Substantia nigra (tissue), 51 donors: ENCODE measurements at places on chromosomes 7 and 10.

GRCh38 chr10:87918254-87918859 lies 54.9 kb downstream of the PTEN start:
- no peak for DNase-seq

- DNase-seq: peak; percentile 0
Observed at GRCh38 chr10:27998178-27998953, 513 bp downstream of the ODAD2 start.

DNA sequence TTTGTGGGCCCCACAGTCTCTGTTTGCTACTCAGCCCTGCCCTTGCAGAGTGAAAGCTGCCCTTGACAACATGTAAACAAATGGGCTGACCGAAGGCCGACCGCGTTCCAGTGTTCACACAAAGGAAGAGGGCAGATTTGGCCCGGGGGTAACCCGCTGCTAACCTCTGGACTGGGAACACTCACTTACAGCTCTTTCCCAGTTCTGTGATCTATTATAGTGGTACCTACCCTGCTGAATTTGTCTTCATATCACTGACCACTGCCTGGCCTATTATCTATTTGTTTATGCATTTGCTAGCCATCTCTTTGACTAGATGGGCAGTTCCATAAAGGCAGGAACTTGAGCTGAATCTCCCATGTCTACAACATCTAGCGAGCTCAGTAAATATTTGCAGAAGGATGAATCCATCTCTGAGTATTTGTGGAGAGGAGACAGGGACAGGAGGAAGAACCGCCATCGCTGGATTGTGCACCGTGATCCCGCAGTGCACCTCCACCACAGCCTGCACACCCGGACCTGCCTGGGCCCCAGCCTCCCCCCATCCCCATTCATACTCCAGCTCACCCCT lies 15.2 kb downstream of the SLC29A3 start:
- DNase-seq: no peak

DNA sequence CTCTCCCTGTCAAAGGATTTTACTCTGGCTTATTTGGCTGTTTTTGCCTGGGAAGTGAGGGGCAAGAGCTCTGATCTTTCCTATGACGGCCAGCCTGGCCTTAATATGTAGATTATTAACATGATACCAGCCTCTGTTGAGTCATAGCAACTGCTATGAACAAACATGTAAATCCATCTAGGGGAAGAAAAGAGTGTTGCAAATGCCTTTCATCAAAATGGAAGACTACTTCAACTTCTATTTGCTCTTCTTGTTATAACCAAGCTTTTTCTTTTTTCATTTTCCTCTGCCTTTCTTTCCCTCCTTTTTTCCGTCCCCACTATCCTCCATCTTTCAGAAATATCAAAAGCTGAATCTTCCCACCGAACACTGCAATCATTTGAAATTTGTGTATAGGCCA lies 46.6 kb downstream of the BTRC start:
- no peak for DNase-seq

GRCh38 chr7:119936836-119937235 lies 336.1 kb upstream of the KCND2 start:
- DNase-seq: no peak

DNA sequence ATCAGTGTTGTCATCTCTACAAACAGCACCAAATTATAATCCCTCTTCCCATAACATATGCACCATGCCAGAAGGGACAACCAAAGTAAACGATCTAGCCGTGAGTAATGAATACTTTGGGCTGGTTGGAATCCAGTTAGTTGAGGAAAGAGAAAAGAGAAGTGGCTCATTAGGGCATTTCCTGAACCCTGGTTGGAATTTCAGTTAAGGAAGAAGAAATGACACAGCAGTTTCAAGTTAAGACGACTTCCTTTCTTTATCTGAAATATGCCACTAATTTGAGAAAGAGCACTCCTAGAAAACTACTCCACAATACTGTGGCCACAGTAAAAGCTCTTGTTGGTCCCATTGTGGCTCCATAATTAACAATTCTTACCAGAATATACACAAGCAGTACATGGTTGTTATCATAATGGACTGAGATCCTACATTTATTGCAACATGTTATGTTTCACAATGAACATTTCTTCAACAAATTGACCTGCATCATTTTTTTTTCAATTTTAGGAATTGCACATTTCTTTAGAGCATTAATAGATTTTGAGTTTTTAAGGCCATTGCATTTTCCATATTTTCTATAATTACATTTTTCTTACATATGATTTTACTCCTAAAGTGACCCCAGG lies at the start of gene TFEC:
Gene TFEC (minus strand): TSS at position 113 of the 626 bp plus-strand sequence. CDS start 46,322 bp downstream, outside the sequence.
- no peak for DNase-seq

DNA sequence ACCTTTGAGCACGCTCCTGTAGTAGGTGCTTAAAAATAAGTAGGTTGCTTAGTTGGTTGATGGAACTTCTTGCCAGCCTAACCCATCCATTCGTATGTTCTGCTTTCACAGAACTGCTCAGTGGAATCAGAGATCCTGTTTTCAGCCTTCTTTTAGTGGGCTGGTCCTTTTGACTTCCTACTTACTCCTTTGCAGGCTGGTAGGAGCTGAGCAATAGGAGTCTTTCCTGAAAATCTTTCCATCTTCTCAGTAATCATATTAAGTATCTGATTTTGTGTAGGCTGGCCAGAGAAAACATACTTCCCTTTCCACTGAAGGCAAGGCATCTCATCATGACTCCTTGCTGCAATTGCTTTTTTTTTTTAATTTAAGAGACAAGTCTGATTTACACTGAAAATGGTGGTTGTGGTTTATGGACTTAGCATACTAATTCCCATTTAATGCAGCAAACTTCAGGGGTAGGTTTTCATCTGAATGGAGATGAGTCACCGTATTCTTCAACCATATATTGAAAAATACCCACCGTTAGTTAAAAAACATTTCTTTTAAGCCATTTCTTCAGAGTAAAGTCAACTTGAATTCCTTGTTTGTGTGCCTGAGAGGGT lies 208.0 kb downstream of the ZNF365 start:
- DNase-seq: no peak

GRCh38 chr7:22120391-22121053 lies 174.8 kb upstream of the CDCA7L start:
- DNase-seq: no peak

DNA sequence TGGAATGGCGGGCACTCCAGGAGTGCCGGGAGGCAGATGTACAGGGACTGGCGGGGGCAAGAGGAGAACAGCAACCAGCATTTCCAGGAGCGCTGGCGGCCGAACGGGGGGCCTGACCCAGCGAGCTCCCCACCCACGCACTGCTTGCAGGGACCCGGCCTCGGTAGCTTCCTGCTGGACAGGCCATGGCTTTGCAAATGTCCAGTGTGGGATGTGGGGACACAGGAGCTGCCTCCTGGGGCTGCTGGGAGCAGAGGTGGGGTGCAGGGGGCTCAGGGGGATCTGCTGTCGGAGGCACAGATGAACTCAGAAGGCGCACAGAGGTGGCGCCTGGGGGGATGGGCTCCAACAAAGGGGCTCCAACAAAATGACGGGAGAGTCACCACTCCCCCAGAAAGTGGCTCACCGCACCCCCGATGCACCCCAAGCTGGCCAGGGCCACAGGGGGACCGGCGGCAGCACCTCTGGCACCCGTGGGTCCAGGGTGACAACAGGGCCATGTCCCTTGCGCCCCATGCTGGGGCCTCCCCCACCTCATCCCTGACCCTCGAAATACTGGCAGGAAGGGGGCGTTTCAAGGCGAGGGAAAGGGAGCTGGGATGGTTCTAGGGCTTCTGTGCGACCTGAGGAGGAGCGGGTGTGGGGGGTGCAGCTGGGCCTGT lies 41.1 kb downstream of the AP5Z1 start:
- DNase-seq: no peak

- DNase-seq: no peak
Observed at GRCh38 chr10:62769574-62770242, 34.8 kb upstream of the ADO start.

- DNase-seq: no peak
Observed at GRCh38 chr7:107070710-107071109, 26.2 kb downstream of the PRKAR2B start.

- DNase-seq: no peak
Observed at GRCh38 chr7:58086871-58087535, 637.0 kb downstream of the ZNF716 start.

DNA sequence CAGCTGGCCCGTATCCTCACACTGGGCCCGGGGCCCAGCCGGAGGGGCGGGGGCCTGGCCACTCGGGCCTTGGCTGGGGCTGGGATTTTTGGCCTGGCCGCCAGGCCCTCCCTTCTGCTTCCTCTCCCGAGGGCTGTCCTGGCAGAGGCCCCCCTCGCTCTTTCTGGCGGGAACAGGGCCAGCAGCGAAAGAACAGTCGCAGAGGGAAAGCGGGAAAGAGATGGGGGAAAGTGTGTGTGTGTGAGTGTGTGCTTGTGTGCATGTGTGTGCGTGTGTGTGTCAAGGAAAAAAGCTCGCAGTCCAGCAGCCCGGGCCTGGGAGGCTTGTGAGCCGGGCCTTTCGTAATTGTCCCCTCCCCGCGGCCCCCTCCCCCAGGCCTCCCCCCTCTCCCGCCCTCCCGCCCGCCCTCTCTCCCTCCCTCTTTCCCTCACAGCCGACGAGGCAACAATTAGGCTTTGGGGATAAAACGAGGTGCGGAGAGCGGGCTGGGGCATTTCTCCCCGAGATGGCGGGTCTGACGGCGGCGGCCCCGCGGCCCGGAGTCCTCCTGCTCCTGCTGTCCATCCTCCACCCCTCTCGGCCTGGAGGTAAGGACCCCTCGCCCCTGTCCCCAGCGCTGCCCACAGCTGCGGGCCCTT lies at the start of gene ELN:
Gene ELN (plus strand): TSS at position 491 of the 638 bp plus-strand sequence. CDS start 15 bp downstream, at position 506.
- DNase-seq: peak; percentile 68

DNA sequence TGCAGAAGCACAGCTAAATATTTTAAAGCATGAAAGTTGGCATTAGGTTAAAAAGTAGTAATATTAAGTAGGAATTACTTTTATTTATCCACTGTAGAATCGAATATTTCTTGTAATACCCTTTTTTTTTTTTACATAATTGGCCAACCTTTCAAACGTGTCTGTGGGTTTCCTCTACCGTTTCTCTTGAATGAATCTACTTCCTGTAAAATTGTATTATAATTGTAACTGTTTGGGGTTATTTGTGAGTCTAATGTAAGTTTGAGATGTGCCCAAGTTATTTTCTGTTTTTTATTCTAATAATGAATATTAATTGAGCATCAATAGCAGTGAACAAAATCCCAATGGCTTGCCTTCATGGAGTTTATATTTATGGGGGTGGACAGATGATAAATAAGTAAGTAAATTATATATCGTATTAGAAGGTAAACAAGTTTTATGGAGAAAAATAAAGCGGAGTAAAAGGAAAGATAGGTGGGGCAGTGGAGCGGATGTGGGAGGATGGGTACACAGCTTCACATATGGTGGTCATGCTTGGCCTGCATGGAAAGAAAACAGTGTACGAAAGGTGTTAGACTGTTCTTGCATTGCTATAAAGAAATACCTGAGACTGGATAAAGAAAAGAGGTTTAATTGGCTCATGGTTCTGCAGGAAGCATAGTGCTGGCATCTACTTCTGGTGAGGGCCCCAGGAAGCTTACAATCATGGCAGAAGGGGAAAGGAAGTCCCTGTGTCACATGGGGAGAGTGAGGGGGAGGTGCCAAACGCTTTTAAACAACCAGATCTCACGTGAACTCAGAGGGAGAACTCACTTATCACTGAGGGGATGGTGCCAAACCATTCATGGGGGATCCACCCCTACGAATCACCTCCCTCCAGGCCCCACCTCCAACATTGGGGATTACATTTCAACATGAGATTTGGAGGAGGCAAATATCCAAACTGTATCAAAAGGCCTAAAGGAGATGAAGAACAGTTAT lies 5.4 kb downstream of the TSPAN13 start:
- no peak for DNase-seq

- no peak for DNase-seq
Observed at GRCh38 chr7:13898957-13899670, 90.4 kb downstream of the ETV1 start.

DNA sequence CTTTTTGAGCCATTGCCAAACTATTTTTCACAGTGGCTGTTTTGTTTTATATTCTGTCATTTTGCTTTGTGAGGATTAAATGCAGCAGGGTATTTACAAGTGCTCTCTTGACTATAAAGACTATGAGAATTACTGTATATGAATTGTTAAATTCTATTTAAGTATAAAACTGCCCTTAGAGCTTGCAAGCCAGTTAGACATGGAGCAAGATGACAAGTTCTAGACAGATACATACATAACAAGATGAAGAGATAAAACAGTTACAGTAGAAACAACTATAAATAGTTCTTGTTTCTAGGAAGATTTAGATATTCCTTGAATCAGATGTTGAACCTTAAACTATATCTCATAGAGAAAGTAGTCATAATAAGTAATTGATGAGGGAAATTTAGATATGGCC lies 60.6 kb downstream of the DNAH11 start:
- DNase-seq: no peak

GRCh38 chr7:45598886-45599520 lies 24.8 kb downstream of the ADCY1 start:
- DNase-seq: no peak

DNA sequence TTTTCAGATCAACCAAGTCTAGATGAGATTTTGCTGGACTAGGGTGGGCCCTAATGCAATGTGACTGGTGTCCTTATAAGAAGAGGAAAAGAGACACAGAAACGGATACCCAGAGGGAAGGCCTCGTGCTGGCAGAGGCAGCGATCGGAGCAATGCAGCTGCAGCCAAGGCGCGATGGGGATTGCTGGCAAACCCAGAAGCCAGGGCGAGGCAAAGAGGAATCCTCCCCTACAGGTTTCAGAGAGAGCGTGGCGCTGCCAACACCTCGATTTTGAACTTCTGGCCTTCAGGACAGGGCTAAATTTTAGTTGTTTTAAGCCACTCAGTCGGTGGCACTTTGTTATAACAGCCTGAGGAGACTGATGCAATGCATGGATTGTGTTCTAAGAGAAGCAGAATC lies 157.1 kb upstream of the RHEB start:
- DNase-seq: no peak

GRCh38 chr10:128086003-128086863 lies 40.0 kb downstream of the MKI67 start:
- no peak for DNase-seq

GRCh38 chr10:125160856-125161706 lies 718 bp upstream of the CTBP2 start:
- DNase-seq: peak; percentile 73

GRCh38 chr10:15521328-15521903 lies 150.3 kb upstream of the FAM171A1 start:
- DNase-seq: no peak

GRCh38 chr10:116669832-116670644 lies 49.3 kb downstream of the PNLIPRP2 start:
- no peak for DNase-seq

GRCh38 chr7:52053525-52053924 lies 736.9 kb upstream of the COBL start:
- DNase-seq: no peak

- DNase-seq: peak; percentile 85
Observed at GRCh38 chr10:89373916-89374711, 3.7 kb upstream of the IFIT1B start.

GRCh38 chr7:21771906-21772610 lies 173.6 kb downstream of the CDCA7L start:
- no peak for DNase-seq

- no peak for DNase-seq
Observed at GRCh38 chr10:5538892-5539651, 14.3 kb downstream of the CALML3 start.

- no peak for DNase-seq
Observed at GRCh38 chr10:22244001-22244400, 26.2 kb upstream of the EBLN1 start.
